Cortex of kidney (tissue), 1 donor: ENCODE measurements at places on chromosomes 1 and 21.

- no peak for DNase-seq
Observed at GRCh38 chr1:4854367-4854766, 200.0 kb downstream of the AJAP1 start.

GRCh38 chr1:20074055-20074724, 4.2 kb downstream of the PLA2G5 start:
- no peak for DNase-seq

- DNase-seq, result no peak
Observed at GRCh38 chr1:112143871-112144441, 154.5 kb upstream of the KCND3 start.

DNA sequence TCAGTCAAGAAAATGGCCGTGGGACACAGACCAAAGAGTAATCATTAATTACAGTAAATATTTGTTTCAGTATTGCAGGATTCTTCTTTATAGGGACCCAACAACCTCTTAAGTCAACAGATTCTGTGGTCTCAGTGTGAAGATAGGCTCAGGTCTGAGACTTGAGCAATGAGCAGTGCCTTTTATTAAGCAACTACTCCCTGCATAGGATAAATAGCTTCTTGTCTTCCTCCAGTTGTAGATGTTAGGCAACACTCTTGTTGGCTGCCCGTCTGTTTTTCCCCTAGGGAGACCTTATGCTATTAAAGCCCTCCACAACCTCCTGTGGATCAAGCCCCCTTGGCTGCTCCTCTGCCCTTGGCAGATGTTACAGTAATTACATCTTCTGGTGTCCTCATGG, 1.8 kb upstream of the OMA1 start:
- no peak for DNase-seq

DNA sequence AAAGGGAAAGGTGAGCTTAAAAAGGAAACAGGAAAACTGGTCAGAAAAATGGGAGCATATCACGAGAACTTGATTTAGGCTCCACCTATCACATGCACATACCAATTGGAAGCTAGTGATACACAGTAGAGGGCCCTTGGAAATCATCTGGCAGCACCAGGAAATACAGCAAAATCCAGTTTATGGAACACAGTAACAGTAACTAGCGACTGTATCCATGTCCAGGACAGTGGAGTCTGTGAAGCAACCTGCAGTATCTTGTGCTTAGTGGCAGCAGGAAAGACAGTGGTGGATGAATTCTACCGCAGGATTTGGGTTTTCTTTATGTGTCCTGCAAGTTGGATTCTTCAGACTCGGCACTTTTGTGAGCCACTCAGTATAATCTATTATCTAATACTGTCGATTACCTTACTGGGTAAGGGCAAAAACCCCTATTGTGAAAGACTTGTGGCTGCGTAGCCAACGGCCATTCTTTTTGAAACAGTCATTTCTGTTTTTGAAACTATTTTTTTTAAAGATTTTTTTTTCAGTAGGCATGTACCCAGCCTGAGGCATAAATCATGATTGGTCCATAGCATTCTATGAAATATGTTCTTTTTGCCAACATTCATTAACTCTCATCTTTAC, 1.6 kb upstream of the KDM4A start:
- no peak for DNase-seq

GRCh38 chr1:161725908-161726472, 4.6 kb downstream of the FCRLB start:
- DNase-seq, result no peak

DNA sequence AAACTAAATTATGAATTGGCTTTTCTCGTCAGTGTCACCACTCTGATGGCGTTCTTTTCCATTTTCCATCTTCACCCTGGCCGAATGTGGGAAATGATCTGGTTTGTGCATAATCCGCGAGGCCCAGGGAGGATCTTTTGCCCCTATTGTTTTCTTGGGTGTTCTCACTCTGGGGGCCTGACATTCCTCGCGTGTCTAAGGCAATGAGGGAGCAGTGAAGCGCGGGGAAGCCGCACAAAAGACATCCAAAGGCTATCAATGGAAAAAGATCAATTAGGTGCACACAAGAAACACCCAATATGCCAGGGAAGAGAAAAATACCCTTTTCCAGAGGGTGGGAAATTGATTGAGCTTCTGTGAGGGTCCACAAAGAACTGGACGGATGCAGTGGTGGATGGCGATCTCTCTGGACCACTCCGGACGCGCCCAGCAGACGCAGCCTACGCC, 941 bp upstream of the C1orf21 start:
- no peak for DNase-seq

- no peak for DNase-seq
Observed at GRCh38 chr1:6625584-6626149, 999 bp downstream of the THAP3 start.

GRCh38 chr1:87325982-87326738, 2.5 kb upstream of the LMO4 start:
- no peak for DNase-seq

- DNase-seq, result no peak
Observed at GRCh38 chr1:15246960-15247614, at the start of gene FHAD1. TSS of gene FHAD1 (plus strand) at chr1:15247223. CDS start at chr1:15251785, 4,562 bp downstream.

GRCh38 chr1:115428676-115429075, 90.6 kb upstream of the NGF start:
- no peak for DNase-seq

DNA sequence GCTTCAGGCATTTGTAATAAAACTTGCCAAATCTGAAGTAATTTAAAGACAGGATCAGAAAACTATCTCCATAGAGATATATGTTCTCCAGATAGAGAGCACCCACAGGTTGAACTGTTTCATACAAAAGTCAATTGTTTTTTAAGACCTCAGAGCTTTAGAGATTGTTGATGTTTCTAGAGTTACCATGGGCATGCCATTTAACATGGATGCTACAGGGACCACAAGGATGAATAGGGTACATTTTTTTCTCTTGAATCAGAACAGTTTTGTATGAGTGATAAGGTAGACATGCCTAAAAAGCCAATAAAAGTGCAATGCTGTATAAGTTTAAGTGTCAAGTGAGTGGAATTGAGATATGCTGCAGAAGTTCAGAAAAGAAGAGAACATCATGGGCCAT, 511.0 kb upstream of the CAMK1G start:
- DNase-seq, result no peak

DNA sequence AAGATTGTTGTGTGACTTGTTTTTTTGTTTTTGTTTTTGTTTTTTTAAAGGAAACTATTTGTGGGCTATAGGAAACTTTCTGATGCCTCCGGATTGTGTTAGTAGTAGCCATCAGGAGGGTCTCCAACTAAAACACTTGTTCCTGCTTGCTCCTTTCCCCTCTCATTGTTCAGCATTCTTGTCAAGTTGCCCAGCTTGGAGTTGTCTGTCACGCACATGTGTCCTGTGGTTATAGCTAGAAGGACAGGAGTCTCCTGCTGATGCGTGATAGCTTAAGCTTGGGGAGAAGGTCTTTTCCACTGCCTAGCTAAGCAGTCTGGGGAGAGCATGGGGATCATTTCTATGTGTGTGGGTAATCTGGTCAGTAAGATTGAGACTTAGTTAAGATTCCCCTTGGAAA, 3.2 kb upstream of the LYPLA2 start:
- DNase-seq, result no peak

GRCh38 chr1:61013946-61014667, 68.3 kb upstream of the NFIA start:
- DNase-seq, result no peak

GRCh38 chr1:64995316-64995715, 29.0 kb upstream of the JAK1 start:
- no peak for DNase-seq

- no peak for DNase-seq
Observed at GRCh38 chr1:119285482-119285881, 83.1 kb upstream of the HAO2 start.

DNA sequence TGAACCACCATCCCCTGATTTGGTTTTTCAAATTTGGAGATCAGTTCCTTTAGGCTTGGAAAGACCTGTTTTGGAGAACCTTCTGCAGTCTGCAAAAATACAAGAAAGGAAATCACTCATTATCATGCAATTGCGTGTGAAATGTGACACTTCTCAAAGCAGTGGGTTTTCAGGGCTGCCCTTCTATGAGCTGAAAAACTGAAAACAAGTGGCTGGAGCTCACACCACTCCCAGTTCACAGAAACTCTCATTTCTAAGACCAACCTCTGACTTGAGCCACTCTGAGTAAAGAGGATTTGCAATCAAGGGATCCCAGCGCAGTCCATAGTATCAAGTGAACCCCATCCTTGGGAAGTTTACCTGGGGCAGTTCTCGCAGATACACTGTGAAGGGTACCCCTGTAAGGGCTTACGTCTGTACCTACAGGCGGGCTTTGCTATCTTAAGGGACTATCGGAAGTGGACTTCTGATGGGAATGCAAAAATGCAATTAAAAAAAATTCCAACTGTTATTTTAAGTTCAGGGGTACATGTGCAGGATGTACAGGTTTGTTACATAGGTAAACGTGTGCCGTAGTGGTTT, 12.8 kb downstream of the SH2D1B start:
- DNase-seq, result no peak

- DNase-seq, result no peak
Observed at GRCh38 chr1:229164836-229165735, 105.8 kb upstream of the RAB4A start.

- no peak for DNase-seq
Observed at GRCh38 chr1:111863401-111863800, 107.7 kb downstream of the DDX20 start.

DNA sequence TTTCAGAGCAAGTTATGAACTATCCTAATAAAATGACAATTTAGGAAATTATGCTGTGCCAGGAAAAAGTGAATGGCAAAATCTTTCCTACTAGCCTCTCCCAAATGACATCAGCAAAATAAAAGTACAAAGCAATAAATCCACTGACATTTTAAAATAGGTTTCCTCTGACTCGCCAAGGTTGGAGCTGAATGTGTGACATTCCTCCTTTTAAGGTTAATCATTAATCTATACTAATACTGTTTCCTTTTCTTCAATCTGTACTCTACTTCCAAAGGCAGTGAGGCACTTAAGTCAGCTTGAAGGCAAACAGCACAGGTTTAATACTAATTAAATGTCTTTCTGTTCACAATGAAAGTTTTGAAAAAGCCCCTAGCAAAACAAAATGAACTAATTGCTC, 15.7 kb downstream of the RNF19B start:
- no peak for DNase-seq

DNA sequence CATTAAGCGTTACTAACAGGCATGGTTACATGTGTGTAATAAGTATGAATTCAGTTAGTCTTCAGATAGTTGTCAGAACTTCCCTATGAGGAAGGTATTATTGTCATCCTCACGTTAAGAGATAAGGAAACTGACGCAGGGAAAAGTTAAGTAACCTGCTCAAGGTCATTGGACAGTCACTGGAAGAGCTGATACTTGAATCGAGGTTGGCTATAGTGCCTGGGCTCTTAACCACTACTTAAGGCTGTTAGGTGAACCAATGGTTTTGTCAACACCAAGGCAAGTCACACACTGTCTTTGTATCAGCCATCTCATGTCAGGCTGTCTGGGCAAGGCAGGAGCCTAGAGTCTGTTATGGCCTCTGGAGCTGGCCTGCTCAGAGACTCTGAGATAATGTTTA, 16.2 kb downstream of the MFSD2A start:
- DNase-seq, result no peak

- DNase-seq, result no peak
Observed at GRCh38 chr1:239254999-239255398, 131.4 kb upstream of the CHRM3 start.

GRCh38 chr1:217660353-217661062, 29.4 kb downstream of the SPATA17 start:
- no peak for DNase-seq

GRCh38 chr1:225711236-225711937, 58.5 kb upstream of the ENAH start:
- DNase-seq, result no peak

GRCh38 chr1:12244078-12244477, 14.2 kb downstream of the VPS13D start:
- DNase-seq, result no peak

DNA sequence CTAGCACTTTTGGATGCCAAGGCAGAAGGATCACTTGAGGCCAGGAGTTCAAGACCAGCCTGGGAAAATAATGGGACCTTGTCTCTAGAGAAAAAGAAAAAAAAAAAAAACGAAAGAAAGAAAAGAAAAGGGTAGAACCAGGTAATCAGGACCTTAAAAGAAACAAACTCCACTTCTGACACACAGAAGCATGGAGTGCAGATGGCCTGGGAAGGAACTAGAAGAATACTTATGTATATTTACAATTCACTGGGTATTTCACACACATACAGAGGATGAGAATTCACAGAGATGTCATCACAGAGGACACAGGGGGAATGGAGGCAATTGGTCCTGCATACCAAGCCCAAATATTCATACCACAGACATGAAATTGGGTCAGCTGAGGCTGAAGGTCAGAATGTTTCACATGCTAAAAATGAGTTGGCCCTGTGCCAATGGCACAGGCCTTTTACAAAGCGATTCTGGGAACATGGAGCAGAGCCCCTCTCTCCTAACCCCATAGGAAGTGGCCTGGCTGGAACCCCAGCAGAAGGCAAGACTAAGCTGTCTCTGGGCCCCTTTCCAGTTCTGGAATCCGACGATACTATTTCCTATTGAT, 4.4 kb downstream of the B4GALT3 start:
- no peak for DNase-seq

DNA sequence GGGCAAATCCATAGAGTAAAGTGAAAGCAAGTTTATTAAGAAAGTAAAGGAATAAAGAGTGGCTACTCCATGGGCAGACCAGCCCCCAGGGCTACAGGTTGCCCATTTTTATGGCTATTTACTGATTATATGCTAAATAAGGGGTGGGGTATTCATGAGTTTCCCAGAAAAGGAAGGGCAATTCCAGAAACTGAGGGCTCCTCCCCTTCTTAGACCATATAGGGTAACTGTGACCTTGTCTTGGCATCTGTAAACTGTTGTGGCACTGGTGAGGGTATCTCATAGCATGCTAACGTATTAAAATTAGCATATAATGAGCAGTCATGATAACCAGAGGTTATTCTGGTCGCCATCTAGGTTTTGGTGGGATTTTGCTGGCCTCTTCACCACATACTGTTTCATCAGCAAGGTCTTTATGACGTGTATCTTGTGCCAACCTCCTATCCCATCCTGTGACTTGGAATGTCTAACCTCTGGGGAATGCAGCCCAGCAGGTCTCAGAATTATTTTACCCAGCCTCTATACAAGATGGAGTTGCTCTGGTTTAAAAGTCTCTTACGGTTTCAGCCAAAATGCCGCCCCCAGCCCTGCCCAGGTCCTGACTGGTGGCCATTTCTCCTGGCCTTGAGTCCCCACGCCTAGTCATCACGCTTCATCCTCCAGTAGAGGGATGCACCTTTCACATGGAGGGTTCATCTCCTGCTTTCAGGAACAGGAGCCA, 982 bp upstream of the TRIM17 start:
- no peak for DNase-seq
